CD4-positive, CD25-positive, alpha-beta regulatory T cell (primary cell): ENCODE measurements at places on chromosomes 11 and 22.

DNA sequence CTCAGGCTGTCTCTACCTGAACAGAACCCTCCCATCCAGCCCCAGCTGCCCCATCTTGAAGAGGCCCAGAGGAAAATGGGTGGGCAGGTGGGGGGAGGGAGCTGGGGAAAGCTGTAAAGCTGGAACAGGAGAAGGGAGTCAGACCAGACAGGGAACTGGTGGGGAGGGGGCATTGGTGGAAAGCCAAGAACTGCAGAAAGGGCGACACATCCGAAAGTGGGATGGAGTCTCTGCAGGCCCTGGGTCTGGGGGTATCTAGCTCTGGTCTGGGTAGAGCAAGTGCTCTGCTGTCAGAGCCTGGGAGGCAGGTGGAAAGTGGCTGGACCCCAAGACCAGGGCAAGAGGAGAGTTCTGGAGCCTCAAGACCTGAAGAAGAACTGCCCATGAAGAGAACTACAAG is 7.7 kb downstream of the TMPRSS13 start:
- no peak for DNase-seq

GRCh38 chr11:12389676-12390657 is 12.6 kb downstream of the PARVA start:
- DNase-seq = no peak

GRCh38 chr22:46193898-46194310 is 43.6 kb downstream of the PPARA start:
- DNase-seq = no peak

- peak; percentile 87 for DNase-seq
These were observed 38.0 kb downstream of the TMEM45B start for GRCh38 chr11:129853518-129854231.

- no peak for DNase-seq
These were observed 309.3 kb downstream of the CASP12 start for GRCh38 chr11:104588970-104589369.
